ENCODE measurements at places on chromosomes 11 and 22. TPM values are rescaled to one million over a fixed set of nuclear protein-coding genes. Genes with fewer than 3 reads are reported as not detected.

DNA sequence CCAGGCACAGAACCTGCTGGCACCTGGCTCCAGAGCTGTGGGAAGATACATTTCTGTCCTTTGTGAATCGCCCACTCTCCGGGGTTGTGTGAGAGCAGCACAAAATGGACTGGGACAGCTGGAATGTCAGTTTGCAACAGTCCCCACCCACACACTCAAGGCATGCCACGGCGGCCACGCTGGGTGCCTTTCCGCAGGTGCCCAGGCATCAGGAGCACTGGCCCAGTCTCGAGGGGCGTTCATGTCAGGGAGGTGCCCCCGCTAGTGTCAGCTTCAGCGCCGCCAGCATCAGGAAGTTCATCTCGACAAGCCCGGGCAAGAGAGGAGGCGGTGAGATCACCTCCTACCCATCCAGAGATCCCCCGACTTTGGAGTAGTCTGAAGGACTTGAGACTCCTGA is 2.1 kb downstream of the TP53AIP1 start:
- H3K36me3 ChIP-seq: no peaks in the 10 kb centered on the region
- no peaks in the 10 kb centered on the region for H3K4me1 ChIP-seq
- DNase-seq: no peak
- no peaks in the 10 kb centered on the region for H3K27me3 ChIP-seq

Gene ABCC8
- total RNA-seq: 3.7 TPM

- peaks cover 38% of the 10 kb centered on the region for H3K27me3 ChIP-seq
- H3K27ac ChIP-seq: no peak overlapping the region
- no peaks in the 10 kb centered on the region for H3K4me1 ChIP-seq
- no peaks in the 10 kb centered on the region for H3K36me3 ChIP-seq
- DNase-seq: no peak
Observed at GRCh38 chr22:19691721-19692341, 22.5 kb upstream of the SEPTIN5 start.

DNA sequence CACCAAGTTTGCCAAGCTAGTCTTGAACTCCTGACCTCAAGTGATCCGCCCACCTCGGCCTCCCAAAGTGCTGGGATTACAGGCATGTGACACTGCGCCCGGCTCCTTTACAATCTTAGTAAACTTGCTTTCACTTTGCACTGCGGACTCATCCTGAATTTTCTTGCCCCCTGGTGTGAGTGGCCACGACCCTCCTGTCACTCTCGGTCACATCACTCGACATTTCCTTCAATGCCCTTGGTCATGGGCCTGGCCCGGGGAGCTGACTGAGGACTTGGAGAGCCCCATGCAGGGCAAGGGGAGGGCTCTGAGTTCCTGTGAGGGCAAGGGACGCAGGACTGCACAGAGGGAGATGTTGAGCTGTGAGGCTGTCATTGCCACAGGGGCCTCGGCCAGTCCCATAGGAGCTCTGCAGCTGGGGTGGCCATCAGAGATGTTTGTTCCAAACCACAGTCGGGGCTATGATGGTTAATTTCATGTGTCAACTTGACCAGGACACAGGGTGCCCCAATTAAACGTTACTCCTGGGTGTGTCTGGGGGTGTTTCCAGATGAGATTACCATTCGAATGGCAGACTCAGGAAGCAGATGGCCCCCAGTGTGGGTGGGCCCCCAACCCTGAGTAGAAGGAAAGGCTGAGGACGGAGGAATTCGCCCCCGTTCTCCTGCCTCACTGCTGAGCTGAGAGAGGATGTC is 21.2 kb downstream of the A4GALT start:
- H3K27me3 ChIP-seq: no peaks in the 10 kb centered on the region
- H3K27ac ChIP-seq: peak overlapping the region; percentile 89
- no peak for DNase-seq
- no peak overlapping the region for H3K4me3 ChIP-seq
- H3K4me1 ChIP-seq: peaks cover 24% of the 10 kb centered on the region

- no peaks in the 10 kb centered on the region for H3K27me3 ChIP-seq
- H3K36me3 ChIP-seq: no peaks in the 10 kb centered on the region
- H3K4me3 ChIP-seq: no peak overlapping the region
- peak overlapping the region; percentile 70 for H3K27ac ChIP-seq
- H3K4me1 ChIP-seq: peaks cover 42% of the 10 kb centered on the region
Observed at GRCh38 chr11:116990061-116990473, 108.2 kb downstream of the SIK3 start.

DNA sequence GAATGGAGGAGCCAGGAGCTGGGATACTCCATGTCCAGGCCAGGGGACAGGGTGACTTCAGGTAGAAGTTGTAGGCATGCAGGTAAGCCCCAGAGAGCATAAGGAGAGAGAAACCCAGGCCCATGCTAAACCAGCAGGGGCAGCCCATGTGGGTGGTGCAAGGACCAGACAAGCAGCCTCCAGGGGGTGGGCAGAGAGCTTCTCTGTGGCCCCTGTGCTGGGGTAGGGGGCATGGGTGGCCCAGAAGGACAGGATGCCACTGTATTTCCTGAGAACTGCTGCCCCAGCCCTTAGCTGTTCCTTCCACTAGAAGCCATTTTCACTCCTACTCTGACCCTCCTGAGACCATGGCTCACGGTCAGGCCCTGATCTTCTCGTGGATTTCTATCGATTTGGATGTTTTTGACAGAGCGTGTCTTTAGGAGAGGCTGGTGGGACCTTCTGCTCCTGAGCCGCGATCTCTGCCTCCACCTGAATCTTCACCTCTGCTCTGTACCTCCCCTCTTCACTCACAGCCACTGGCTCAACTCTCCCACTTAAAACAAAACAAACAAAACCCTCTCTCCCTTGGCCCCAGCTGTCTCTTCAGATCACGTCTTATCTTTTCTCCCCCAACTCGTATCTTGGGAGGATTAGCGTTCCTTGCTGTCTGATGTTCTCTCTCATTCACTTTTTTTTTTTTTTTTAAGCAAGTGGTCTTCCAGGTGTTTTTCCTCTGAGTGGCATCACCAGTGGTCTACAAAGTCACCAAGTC is 112.2 kb downstream of the NECTIN1 start:
- no peak overlapping the region for H3K27ac ChIP-seq
- H3K36me3 ChIP-seq: no peaks in the 10 kb centered on the region
- no peak for DNase-seq
- H3K4me1 ChIP-seq: no peaks in the 10 kb centered on the region
- H3K4me3 ChIP-seq: no peak overlapping the region

- no peaks in the 10 kb centered on the region for H3K27me3 ChIP-seq
- H3K36me3 ChIP-seq: no peaks in the 10 kb centered on the region
- H3K27ac ChIP-seq: no peak overlapping the region
- H3K4me1 ChIP-seq: no peaks in the 10 kb centered on the region
Observed at GRCh38 chr11:79480864-79481263, 40.0 kb upstream of the TENM4 start.

GRCh38 chr11:35579557-35580396 is 38.5 kb upstream of the FJX1 start:
- peaks cover 13% of the 10 kb centered on the region for H3K27me3 ChIP-seq
- H3K4me1 ChIP-seq: no peaks in the 10 kb centered on the region
- no peaks in the 10 kb centered on the region for H3K36me3 ChIP-seq
- no peak overlapping the region for H3K4me3 ChIP-seq
- DNase-seq: no peak

- no peak for DNase-seq
- H3K36me3 ChIP-seq: no peaks in the 10 kb centered on the region
- H3K27ac ChIP-seq: no peak overlapping the region
Observed at GRCh38 chr22:28402539-28402938, 277.1 kb downstream of the TTC28 start.

Gene SORL1
- total RNA-seq: 119 TPM

- no peaks in the 10 kb centered on the region for H3K4me1 ChIP-seq
- H3K27ac ChIP-seq: no peak overlapping the region
- no peak overlapping the region for H3K4me3 ChIP-seq
- no peaks in the 10 kb centered on the region for H3K27me3 ChIP-seq
- DNase-seq: no peak
- no peaks in the 10 kb centered on the region for H3K36me3 ChIP-seq
Observed at GRCh38 chr11:84969103-84969502, 658.0 kb downstream of the DLG2 start.
